ENCODE measurements at places on chromosomes 11 and 22.

DNA sequence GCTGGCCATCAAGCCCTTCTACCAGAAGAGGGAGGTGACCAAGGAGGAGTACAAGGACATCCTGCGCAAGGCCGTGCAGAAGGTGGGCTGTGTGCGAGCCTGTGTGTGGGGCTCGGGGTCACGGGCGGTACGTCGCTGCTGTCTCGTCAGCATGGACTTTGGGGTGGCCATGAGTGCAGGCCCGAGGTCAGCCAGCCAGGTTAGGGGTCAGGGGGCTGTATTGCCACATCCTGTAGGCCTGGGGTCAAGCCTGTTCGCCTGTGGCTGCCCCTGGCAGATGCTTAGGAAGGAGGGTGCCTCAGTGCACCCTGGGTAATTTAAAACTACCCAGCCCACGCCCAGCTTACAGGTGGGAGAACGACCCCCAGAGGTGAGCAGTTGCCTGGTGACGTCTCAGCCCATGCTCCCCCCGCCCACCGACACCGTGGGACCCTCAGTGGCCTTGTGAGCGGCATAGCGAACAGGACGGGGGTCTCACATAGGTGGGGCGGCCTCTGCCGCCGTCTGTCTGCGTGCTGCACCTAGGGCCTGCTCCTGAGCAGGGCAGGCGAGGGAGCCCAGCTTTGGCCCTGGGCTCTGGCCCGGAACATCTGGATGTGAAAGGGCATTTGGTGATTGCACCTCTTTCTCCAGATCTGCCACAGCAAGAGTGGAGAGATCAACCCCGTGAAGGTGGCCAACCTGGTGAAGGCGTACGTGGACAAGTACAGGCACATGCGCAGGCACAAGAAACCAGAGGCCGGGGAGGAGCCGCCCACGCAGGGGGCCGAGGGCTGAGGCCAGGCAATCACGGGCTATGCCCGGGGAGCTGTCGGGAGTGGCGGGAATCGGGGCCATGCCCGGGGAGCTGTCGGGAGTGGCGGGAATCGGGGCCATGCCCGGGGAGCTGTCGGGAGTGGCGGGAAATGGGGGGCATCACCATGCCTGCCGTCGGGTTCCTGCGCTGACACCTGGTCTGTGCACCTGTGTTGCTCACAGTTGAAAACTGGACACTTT is 4.5 kb downstream of the IRF7 start:
- no peak for DNase-seq

GRCh38 chr11:71210861-71211260 is 41.5 kb downstream of the SHANK2 start:
- DNase-seq: no peak

DNA sequence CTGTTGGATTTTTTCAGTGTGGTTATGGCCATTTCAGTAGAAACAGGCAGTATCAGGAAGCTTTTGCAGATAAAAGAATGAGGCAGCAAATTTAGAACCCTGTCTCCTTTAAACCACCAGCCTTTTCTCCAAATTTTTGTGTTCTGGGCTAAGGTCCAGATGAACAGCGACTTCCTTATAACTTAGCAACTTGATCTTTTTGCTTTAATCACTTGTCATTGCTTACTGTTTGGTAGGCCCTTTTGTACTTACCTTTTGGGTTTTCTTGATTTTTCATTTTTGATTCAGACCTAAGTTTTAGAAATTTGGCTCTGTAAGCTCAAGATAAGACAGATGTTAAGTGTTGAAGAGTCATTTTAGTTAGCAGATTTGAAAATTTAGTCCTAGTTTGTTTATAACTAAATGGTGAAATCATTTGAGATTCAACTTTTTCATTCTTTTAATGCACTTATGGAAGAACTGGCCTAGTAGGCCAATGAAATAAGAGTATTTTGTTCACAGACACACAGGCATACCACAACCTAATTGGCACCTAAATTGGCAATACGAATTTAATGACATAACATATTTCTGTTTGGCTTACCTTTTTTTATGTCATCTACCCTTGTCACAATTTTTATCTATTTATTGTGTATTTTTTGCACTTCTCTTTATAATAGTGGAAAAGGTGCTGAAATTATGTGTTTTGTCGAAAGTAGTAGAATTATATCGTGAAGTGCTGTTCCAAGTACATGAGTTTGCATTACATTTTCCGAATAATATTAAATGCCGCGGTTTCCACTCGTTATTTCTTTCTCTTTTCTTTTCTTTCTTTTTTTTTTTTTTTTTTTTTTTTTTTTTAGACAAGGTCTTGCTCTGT is 2.1 kb downstream of the RTN3 start:
- no peak for DNase-seq

GRCh38 chr11:116990061-116990473 is 108.2 kb downstream of the SIK3 start:
- no peak for DNase-seq

- DNase-seq: no peak
Observed at GRCh38 chr11:83663446-83663845, 377.3 kb upstream of the CCDC90B start.

DNA sequence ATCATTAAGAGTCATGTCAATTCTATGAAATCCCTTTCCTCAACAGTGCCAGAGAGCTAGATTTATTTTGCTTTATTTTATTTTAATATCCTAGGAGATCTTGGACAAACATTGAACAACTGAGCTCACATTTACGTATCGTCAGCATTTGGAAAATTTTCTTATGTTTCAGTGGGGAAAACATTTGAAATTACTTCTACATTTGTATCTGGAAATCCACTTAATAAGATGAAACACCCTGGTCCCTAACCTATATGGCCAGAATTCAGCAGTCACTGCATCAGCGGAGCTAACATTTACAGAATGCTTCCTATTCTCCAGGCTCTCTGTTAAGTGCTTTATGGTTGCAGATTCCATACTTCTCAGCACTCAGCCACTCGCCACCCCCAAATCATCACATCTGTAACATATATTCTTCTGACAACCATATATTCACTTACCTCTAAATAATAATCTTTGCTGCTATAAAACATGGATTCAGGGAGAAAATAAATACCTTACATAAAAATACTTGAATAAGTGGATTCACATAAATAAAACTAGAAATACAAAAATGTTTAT is 773.9 kb downstream of the JRKL start:
- DNase-seq: no peak

- DNase-seq: no peak
Observed at GRCh38 chr11:24093375-24093774, 403.5 kb upstream of the LUZP2 start.

- no peak for DNase-seq
Observed at GRCh38 chr11:1111545-1112212, 37.0 kb downstream of the MUC2 start.

DNA sequence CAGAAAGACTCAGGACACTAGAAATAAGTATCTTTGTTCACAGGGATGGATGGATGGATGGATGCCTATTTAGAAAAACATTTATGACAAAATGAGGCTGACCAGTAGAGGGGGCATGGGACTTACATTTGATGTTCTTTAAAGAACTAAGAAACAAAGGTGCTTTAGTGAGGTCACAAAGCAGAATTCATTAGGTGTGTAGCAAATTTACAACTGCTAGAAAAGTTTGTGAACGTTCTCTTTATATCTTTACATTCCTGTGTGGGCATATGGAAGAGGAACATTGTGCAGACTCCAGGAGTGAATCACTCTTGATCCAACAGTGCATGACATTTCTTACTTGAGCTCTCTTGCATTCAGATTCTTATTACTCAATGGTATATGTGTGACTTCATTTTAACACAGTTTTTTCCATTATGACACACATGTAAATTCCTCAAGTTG is 15.8 kb upstream of the SIK2 start:
- peak; percentile 39 for DNase-seq

DNA sequence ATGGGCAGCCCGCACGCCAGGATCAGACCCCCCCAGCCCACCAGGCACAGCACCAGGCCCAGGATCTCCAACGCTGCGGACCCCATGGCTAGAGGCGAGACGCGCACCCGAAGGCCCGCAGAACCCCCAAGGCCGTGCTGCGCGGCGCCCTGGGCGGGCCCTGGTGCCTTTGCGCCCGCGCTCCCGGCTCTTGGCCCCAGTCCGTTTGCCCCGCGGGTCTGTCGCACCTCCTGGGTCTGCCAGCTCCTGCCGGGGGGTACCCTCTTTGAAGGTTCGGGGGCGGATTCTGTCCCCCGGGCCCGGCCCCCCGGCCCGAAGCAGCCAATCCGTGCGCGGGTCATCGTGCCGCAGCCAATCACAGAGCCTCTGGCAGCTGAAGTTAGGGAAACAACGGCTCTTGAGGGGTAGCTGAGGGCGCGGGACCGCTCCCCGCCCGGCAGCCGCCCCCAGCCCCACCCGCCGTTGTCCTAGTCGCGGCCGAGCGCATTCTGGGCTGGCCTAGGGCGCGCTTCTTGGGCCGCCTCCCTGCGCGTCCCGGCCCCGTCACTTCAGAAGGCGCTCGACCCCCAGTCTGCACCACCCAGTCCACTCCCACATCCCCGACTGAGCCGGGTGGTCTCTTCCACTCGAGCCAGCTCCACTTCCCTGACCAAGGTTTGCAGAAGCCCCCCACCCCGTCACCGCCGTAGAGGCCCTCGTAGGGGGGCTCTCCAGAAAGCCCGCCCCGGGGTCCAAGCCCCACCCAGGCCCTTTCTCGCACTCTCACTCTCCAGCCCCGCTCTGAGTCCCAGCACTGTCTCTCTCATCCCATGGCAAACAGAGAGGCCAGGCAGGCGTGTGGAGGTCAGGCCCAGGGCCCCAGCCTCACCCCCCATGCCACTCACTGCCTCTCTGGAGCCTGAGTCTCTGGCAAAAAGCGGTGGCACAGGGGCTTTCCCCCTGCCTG is at the start of gene CLDN5:
Gene CLDN5 (minus strand): TSS at position 241 of the 946 bp plus-strand sequence. CDS start 155 bp downstream, at position 86.
- DNase-seq: no peak

DNA sequence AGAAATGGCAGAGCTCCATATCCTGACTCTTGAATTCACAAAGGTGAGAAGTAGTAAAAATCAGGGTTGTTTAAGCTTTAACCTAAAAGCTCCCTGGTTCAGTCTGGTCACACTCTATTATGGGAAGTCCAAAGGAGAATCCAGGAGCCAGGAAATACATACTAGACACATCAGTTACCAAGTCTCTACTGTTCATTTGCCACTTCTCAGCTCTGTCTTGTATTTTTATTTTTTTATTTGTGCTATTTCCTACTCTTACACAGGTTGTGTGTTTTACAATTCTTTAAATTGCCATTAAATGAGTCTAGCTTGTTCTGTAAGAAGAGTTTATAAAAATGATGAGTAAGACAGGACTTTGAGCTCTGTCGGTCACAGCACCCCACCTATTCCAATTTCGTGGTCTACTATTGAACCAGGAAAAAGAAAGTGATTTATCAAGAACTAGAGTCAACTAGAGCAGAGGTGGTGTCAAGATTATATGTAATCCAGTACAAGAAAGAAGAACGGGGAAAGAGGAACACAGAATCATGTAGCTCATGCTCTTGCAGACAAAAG is 9.7 kb downstream of the MS4A12 start:
- DNase-seq: no peak

GRCh38 chr11:22730319-22730718 is 63.9 kb downstream of the GAS2 start:
- no peak for DNase-seq

GRCh38 chr11:6693342-6694228 is 10.4 kb upstream of the MRPL17 start:
- no peak for DNase-seq

DNA sequence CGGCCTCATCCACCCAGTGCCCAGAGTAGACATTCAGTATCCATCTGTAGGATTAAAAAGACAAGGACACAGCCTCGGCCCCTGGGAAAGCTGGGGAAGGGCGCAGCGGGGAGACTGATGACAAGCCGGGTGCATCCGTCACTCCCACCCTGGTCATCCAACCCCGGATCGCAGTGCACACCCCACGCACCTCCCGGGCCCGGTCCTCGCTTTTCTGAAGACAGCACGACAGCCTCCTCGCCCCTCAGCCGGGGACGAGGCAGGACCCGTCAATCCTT is 1.1 kb downstream of the FCHSD2 start:
- no peak for DNase-seq

GRCh38 chr22:23399367-23400285 is 180.5 kb downstream of the IGLL1 start:
- no peak for DNase-seq

GRCh38 chr22:26804911-26805539 is 147.6 kb downstream of the MIAT start:
- no peak for DNase-seq

DNA sequence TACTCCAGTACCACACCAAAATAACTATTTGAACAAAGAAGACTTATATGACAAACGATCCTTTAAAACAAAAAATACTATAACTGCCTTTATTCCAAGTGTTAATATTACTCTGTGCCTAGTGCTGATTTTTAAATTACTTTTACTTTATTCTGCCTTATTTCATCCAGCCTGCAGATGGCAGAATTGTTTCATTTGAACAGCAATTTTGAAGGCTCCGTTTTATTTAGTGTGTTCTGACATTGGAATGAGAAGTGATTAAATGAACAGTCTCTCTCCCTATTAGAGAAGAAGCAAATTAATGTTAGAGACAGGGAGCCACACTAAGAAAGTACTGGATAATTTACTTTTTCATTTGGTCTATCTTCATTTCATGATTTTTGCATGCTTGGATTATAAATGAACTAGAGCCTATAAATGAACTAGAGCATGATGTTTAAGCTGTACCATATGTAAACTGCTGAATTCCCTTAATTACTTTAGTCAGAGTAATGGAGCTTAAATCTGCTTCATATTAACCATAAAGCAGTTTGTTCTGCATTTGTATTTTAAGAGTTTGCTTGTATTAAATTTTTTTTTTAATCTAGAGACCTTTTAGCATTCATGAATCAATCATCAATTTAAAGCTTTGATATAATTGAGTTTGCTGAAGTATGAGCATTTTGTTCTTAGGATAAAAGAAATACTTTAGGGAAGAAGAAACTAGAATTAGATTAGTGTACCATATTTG is 9.8 kb downstream of the PDHX start:
- no peak for DNase-seq

DNA sequence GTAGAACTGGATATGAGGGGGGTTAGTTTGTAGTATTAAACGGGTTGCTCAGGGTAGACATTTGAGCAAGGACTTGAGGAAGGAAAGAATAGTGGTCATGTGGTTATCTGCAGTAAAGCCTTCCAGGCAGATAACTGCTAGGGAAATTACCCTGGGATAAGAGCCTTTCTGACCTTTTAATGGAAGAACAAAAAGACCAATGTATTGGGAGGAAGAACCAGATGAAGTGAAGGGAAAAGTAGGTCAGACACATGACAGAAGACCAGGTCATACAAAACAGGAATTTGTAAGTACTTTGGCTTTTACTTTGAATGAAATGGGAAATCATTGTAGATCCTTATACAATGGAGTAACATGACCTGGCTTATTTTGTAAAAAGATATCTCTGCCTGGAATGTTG is 241.9 kb upstream of the CTSC start:
- no peak for DNase-seq

DNA sequence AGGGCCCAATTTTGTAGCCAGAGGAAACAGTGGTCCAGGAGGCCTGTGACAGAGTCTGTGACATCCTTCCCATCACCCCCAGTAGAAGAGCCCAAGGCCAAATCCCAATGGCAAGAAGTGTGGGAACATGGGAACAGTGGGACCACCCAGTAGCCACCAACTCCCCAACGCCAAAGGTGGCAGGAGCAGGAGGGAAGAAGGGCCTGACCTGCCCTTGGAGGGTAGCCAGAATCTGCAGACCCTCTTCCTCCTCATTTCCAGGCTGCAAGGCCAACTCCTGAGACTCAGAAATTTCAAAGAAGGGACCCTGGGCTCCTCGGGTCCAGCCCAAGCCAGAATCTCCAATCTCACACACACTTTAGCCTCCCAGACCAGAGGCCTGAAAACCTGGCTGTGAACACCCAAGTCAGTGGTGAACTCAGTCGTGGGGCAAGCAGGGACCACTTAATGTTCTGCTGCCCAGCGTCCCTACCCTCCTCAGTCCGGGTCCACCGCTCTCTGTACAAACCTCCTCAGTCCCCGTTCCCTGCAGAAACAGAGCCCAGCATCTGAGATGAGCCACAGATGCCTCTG is 6.2 kb downstream of the RAB3IL1 start:
- DNase-seq: no peak

GRCh38 chr22:20964799-20965103 is 2.3 kb upstream of the AIFM3 start:
- DNase-seq: no peak

Data from naive thymus-derived CD8-positive, alpha-beta T cell (primary cell).